ENCODE measurements at places on chromosomes 2 and 18.

GRCh38 chr2:9653485-9654271 lies 22.9 kb upstream of the YWHAQ start:
- no peak for DNase-seq

DNA sequence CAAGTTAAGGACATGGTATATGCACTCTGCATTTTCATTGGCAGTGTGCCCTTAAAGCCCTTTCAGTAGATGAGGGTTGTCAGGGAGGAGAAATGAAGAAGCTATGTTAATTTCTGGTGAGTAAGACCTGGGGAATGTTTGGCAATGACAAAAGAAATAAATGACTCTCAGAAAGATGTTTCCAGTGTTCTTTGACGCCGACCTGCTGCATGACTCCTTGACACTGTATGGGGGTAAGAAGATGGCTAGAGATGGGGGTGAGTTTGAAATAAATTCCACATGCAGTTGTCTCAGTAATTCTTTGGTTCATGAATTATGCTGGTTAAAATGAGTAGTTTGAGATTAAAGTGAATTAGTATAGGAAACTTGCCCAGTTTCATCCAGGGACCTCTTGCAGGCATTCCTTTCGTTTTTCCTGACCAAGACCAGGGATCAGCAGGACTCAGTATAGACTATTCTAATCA lies 5.9 kb downstream of the CCDC121 start:
- no peak for DNase-seq

GRCh38 chr18:50039746-50040145 lies 155.2 kb downstream of the MYO5B start:
- DNase-seq: no peak

DNA sequence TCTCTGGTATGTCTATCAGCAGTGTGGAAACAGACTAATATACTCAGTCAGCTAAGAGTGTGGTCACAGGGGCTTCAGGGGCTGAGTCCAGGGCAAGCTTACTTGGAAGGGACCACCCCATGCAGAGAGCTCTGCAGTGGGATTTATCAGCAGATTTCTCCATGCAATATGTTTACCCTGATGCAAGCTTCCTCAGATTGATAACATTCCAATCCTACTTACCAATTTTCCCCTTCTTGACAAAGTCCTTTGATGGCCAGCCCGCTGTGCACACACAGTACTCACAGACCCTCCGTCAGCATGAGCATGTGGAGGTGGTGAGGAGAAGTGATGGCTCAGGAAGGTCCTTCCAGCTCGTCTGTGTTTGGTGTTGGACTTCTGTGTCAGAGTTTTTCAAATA lies 51.8 kb downstream of the SH3RF3 start:
- DNase-seq: no peak

DNA sequence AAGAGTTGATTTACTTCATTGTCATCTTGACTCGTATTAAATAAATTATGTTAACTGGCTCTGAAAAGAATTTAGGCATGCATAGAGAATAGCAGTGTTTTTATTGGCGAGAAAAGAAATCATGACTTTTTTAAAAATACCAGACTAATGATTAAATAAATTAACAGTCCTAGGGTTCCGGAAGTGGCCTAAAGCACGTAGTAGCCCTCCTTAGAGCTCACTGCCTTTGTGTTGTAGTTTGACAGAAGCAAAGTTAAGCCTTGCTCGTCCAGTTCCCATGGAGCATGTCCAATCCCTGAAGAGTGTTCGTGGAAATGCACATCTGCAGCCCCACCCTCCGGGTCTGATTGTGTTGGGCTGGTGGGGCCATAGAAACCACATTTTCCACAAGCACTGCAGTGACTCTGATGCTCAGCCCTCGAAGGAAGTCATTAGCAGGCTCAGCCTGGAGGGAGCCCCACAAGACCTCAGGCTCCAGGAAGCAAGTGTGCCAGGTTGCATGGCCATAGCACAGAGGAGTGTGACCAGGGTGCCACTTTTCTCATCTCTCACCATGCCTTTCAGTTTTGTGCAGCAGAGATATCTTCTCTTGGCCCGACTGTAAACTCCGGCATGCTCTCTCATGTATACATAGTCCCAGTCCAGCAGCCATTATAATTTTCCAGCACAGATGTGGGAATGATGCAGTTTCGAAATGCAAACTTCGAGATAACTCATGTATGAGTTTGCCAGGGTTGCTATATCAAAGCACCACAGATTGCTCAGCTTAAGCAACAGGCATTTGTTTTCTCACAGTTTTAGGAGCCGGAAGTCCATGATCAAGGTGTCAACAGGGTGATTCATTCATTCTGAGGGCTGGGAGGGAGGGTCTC lies 188.6 kb upstream of the SH3BP4 start:
- no peak for DNase-seq
